AG09319 (cell line): ENCODE measurements at places on chromosomes 7 and 10.

- DNase-seq = no peak
Measured at GRCh38 chr7:43612599-43613589, 30.0 kb downstream of the STK17A start.

DNA sequence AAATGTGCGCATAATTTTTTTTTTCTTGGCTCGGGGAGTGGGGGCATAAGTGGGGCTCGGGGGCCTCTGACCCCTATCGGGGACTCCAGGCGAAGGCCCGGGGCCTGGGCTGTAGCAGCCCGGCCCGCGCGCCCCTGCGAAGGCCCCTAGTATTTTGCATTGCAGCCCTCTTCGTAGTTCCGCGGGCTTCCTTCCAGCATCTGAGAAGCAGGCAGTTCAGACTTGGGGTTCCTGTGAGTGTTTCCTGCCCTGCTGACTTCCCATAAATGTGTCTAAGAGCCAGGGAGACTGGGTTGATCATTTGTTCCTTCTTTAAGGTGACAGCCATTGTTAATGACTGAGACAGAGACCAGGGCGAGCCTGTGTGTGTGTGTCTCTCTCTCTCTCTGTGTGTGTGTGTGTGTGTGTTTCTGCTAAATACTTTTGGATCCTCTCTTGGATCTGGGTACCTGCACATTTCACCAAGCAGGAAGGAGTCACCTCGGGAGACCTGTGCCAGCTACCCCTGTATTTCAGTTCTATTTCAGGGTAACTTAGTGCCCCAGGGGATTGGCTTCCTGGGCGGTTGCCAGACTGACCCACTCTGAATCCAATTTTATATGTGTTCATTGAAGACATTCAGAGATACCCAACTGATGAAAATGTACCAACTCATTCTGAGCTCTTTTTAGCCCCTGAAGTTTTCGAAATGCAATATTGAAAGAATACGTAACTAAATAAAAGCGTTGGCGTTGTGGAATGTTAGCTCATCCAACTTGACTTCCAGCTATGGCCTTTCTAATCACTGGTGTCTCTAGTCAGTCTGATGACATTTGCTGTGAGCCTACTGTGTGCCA is 805 bp downstream of the MSRB2 start:
- no peak for DNase-seq

- DNase-seq = no peak
Measured at GRCh38 chr7:47978790-47979144, 648 bp downstream of the HUS1 start.

GRCh38 chr7:26193432-26194207 is 6.9 kb downstream of the HNRNPA2B1 start:
- no peak for DNase-seq

DNA sequence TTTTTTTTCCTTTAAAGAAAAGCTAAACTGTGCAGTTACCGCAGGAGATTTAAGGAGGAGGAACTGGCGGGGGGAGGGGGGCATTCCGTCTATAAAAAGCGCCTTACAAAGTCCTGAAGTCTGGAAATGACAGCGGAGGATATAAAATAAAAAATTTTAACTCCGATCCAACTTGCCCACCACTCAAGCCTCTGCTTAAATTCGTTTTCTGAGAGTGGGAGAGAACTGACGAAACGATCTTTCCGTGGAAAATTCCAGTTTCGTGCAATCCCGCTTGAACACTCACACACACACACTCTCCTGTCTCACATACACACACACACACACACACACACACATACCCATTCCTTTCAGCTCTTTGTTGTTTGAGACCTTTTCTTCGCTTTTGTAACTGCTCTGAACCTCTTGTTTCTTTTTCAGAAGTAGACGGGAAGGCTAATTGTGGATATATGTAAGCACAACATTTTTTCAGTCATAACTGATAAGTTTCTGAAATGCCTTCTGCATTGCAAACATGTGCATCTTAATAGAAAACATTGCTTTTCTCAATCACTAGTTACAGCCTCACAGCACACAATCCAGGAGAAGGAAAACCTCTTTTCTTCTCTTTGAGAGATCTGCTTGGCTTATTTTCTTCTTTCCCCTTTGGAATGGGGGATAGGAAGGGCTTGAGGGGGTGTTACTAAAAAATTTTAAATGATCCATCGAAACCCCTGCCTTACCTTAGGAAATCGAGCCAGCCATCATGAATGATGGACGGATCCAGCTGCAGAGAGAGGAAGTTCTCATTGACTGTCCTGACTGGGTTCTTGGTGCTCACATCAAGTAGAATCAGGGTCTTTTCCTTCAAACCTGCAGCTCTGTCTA is 628 bp downstream of the HPSE2 start:
- no peak for DNase-seq

DNA sequence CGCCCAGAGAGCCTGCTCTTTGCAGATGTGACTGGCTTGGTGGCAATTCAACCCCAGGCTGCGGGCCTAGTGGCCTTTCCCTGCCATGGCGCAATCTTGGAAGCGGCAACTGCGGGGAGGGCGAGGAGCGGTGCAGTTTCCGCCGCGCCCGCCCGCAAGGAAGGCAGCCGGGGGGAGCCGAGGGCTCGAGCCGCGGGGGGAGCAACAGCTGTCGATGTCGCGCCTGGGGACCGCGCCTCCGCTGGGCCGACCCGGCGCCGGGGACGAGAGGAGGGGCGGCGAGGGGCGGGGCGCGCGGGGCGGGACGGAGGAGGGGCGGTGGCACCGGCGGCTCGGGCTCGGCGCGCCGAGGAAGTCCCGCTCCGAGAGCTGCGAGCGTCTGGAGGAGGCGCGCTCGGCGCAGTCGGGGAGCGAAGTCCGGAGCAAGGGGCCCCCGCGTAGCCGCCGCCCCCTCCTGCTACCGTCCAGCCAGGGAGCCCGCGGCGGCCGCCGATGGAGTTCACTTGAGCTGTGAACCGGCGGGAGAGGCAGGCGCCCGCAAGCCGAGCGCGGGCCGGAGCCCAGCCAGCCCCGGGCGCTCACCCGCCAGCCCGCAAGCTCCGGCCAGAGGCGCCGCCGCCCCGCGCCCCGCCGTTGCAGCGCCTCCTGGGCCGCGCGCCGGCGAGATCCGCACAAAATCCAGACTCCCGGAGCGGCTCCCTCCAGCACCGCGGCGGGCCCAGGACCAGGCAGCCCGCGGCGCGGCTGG is 438.1 kb upstream of the GALNT17 start:
- DNase-seq = no peak

DNA sequence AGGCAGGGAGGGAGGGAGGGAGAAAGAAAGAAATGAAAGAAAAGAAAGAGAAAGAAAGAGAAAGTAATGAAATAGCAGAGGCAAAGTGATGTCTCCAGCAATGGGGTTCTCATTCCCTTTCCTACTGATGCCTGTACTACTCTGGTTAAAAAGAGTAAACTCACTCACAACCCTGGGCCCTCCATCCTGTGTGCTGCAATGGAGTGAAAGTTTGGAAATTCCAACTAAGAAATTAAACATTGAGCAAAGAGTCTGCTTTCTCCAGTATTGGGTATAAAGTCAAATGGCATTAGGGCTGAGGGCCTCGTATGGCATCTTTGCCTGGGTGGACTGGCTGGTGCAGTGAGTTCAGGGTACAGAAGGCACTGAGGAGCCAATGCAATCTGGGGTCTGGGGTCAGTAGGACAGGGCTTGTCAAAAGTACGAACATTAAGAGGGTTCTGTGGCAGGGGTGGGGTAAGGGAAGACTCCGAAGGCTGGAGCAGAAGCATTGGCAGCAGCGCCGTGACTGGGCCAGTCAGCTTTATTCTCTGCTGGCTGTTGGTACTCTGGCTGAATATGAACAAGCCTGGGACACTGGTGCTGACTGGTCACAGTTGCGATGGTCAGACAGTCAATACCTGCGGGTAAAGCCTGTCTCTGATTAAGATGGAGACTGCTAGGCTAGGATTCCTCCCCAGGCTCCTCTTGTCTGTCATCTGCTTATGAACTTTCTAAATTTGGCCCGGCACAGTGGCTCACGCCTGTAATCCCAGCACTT is 24.1 kb upstream of the TNS3 start:
- DNase-seq = no peak

DNA sequence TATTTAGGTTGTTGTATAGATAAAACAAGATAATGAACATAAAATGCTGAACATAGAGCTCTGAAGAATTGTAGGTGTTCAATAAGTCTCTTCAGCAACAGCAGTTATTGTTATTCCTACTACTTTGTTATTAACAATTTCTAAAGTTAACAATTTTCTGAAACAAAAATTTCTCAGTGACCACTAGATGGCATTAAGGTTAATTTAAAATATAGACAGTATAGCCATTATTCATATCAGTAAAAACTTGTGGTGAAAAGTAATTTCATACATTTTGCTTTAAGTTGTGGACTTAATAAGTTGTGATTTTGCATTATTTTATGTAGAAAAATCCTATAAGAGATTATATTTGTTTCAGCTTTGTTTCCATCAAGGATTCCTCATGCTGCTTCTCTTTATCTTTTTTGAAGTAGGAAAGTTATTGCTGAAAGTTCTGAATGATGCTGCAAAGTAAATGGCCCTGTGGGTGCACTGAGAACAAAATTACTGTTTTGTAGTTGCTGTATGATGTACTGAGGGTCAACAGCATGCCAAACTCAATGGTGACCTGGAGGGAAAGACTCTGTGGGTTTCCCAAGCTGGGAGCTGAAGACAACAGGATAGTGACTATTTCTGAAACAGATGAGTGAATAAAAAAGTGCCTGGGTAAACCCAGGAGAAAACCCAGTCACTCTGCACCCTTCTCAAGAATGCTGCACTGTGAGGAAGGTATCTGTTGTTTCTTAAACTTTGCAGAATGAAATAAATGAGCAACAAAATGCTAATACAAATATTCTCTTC is 253.6 kb downstream of the KIF20B start:
- no peak for DNase-seq

DNA sequence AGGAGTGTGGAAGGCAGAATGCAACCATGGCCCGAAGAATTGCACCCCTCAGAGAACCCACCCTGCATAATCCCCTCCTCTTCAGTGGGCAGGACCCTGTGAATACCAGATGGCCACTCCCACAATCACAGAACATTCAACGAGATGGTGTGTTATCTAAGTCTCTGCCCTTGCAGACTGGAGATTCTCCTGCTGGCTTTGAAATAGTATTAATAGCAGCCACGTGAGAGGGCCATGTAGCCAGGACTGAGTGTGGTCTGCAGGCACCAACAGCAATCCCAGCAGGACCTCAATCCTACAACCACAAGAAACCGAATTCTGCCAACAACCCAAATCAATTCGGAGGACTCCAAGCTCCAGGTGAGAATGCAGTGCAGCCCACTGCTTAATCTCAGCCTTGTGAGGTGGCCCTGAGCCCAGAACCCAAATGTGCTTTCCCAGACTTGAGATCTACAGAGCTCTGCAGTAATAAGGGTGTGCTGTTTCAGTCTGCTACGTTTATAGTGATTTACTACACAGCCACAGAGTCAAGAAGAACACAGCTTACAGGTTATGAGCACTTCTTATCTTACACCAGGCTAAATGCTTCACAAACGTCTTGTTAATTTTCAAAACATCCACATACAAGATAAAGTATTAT is 72.1 kb downstream of the VOPP1 start:
- DNase-seq = no peak

GRCh38 chr7:132519936-132520335 is 56.3 kb downstream of the PLXNA4 start:
- no peak for DNase-seq

GRCh38 chr7:48312151-48312550 is 140.9 kb downstream of the ABCA13 start:
- no peak for DNase-seq

- no peak for DNase-seq
Measured at GRCh38 chr7:134660242-134660785, 13.7 kb downstream of the BPGM start.

DNA sequence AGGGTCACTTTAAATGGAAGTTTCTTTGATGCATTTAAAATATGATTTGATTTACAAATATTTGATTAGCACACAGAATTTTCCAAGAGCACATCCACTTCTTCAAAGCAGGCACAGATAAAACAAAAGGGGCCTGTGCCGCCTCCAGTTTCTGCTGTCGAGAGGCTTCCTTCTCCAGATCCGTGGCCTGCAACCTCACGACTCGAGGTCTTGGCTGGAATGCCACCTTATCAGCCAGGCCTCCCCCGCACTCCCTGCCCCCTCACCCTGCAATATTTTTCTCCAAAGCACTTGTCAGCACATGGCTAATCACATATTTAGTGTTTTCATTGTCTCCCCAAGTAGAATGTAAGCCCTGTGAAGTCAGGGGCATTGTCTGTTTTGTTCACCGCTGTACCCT is 12.5 kb downstream of the PYROXD2 start:
- no peak for DNase-seq

- DNase-seq = no peak
Measured at GRCh38 chr10:14325325-14325955, 5.3 kb downstream of the FRMD4A start.

- no peak for DNase-seq
Measured at GRCh38 chr7:130481898-130482297, 10.0 kb upstream of the MEST start.

DNA sequence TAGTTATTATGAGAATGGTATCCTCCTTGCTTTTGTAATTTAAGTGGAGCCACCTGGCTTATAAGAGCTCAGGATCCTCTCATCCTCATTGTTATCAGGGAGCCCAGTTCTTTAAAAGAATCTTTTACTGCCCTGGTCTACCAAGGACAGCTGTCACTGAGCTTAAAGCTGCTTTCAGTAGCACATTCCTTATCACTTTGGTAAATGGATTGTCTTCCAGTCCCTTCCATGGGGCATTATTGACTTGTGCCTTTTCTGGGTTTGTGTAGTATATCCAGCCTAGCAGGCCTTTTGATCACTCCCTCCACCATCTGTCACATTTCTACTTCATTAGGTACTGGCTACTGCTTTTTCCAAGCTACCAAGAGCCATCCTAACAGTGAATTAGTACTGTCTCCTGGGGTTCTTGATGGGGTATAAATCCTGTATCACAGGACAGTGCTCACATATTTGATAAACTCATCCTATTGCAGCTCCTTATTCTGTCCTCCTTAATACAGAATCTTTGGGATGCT is 208.9 kb downstream of the TMEM26 start:
- DNase-seq = no peak

DNA sequence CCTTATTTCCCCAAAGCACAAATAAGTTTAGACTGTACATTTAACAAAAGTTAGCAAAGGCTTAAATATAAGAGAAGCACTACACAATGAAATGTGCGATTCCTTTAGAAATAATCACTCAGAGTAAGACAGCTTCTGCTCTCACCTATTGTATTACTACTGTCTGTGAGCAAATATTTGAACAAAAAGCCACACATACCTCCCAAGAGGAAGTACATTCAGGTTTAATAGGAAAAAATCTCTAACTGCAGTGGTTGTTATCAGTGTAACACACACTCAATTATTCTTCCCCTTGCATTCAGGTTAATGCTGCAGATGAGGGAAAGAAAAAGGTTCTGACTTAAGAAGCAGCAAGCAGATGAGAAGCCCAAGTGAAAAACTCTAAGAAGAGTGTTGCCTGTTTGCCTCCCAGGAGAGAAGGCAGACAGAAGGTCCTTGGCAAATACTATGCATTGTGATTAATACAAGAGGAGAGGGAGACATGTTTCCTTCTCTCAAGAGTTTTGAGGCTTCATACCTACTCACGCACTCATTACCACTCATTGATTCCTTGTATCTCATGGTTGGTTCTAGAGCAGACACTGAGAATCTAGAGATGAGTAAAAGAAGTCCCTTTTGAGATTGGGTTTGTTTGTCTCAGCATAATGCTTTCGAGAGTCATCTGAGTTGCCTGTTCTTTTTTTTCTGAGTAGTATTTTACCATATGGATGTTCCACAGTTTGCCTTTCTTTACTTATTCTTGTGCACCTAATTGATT is 13.6 kb downstream of the GIMAP4 start:
- DNase-seq = no peak
